ENCODE measurements at places on chromosomes 6 and 20. TPM values are rescaled to one million over a fixed set of nuclear protein-coding genes. Genes with fewer than 3 reads are reported as not detected.

GRCh38 chr20:25346349-25346748 is 44.3 kb downstream of the ABHD12 start:
- DNase-seq = no peak

- no peak for DNase-seq
Observed at GRCh38 chr6:142884214-142885035, 60.6 kb downstream of the HIVEP2 start.

GNAS-AS1 gene
- 0.36 TPM for total RNA-seq

EFCAB8 gene
- 0.71 TPM for total RNA-seq

CAP2 gene
- 53.6 TPM for total RNA-seq

DNA sequence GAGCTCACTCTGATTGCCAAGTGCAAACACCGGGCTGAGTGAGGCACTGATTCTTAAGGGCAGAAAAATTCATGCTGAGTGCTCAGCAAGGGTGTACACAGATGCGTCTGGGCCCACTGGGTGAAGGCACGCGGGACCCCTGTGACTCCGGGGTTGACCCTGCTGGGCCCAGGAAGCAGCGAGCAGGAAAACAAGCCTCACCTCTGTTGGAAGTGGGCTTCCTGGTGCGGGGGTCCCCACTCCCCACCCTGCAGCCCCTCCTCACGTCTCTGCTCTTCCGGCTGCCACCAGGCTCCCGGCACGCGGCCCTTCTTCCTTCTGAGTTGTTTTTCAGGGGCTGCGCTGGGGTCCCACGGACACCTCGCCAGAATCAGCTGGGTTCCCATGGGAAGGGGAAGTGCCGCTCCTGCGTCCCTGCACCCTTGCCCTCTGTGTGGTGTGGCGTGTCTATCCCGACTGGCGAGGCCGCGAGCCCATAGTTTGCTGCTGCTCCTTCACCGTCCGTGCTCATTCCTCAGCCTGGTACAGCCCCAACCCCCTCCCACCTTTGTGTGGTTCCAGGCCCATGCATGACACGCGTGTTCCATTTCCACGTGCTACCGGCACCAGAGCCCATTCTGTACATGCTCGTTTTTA is 80.6 kb upstream of the BHLHE23 start:
- DNase-seq = peak; percentile 40

UBE2C gene
- 3.3 TPM for total RNA-seq

SNX9 gene
- 68.1 TPM for total RNA-seq

DNA sequence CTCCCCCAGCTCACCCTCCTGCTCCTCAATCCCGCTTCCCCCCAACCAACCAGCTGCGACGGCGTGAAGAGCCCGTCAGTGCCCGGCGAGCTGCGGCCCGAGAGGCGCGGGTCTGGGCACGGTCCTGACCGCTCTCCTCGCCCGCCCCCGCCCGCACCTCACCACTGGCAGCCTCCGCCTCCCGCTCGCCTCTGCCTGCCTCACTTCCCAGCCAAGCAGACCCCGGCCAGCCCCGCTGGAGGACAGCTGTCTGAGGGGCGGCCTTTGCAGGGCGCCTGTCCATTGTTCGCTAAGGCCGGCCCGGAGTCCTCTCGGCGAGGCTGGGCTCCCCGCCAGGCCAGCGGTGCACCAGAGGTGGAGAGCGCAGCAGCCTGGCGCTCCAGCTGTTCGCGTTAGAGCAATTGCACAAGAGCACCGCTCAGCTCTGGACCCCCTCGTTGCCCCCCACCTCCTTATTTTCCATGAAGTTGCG is 1.3 kb downstream of the SOBP start:
- peak; percentile 91 for DNase-seq

- no peak for DNase-seq
Observed at GRCh38 chr6:75752365-75752764, 3.3 kb downstream of the MYO6 start.

DNA sequence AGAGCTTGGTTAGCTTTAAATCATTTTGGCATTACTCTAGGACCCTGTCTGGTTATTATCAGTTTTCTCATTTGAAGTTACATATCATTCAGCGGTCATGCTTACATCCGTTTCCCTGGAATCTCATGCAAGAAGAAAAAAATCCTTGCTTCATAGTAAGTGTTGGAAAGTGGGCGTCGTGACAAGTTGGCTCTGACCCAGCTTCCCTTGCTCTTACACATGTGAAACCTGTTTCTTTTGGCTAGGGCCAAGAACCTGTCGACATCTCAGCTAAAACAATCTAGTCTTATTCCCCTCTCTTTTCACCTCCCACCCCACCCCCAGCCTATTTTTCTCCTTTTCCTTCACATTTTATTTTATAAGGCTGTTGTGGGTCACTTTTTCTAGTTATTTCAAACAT is 45.5 kb downstream of the ANKS1A start:
- peak; percentile 95 for DNase-seq

HLA-DQA2 gene
- not detected for total RNA-seq

DNA sequence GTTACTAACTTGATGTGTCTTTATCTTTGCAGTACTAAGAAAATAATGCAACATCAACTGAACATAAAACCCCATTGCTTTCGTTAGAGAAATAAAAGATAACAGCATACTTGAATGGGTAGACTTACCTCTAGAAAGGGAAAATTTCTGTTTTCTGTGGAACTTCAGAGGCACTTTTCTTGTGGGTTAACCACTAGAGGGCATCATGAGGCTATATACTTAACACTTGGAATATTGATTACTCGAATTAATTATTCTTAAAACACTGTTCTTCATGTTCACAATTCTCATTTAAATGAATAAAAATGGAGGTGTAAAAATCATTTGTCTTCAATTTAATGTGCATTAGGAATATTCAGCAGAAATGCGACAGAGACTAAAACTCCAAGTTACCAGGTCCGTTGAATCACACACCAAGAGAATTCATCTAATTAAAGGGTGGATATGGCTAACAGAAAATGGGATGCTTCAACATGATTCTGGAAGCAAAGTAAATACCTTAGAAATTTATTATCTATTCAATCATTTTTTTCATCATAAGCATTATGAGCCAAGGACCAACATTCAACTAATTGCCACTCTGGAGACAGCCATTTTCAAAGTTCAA is 330.8 kb upstream of the PREP start:
- no peak for DNase-seq

RIMS1 gene
- total RNA-seq = 2.1 TPM

DNA sequence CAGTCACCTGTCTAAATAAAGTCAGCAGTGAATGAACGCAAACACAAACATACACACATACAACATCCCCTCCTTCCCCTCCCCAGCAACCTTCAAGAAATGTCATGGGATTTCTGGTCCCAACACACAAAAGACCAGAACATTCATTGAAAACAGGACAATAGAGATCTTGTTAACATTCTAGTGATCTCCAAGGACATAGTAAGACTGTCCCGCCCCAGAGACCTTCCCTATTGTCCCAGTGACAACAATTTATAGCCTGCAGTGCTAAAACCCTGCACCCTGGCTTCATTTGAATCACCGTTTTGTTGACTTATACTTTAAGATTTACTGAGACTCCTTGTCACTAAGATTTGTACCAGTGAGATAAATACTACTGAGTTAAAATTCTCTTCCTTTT is 143.9 kb upstream of the NOX3 start:
- no peak for DNase-seq

GRCh38 chr6:79713701-79714322 is 82.7 kb downstream of the SH3BGRL2 start:
- no peak for DNase-seq

DNA sequence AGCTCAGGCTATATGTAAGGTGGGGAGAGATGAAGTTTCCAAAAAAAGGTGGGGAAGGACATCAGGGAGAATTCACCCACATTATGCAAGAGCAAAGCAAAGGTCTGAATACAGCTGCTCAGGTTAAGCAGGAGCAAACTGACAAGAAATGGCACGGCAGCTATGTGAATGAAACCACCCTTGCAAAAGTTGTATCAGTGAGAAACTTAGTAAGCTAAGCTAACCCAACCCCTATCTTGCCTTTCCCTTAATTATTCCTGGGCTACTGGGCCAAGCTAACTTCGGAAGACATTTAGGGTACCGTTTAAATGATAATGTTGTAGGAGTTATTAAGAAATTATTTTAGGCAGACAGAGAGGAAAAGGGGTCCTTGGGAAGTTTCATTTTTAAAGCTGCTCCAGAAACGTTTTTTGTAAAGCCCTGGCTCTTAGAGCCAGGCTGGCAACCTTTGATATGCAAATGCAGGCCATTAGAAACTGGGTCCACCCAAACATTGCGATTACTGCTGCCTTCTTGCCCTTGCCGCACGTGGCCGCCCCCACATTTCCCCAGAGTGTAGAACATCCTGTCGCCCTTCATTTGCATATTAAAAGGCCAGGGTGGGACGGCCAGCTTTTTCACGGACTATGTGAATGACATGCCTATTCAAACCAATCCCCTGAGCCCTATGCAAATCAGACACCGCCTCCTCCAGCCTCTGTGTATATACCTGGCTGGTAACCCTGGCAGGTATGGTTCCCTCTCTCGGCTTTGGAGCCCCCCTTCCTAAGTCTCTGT is 60.5 kb upstream of the SAMD5 start:
- DNase-seq = no peak

TUBB1 gene
- total RNA-seq = 0.16 TPM

- DNase-seq = no peak
Observed at GRCh38 chr6:100617633-100618350, 153.1 kb upstream of the SIM1 start.

- no peak for DNase-seq
Observed at GRCh38 chr6:83849610-83850009, 3.5 kb upstream of the RIPPLY2 start.

DNA sequence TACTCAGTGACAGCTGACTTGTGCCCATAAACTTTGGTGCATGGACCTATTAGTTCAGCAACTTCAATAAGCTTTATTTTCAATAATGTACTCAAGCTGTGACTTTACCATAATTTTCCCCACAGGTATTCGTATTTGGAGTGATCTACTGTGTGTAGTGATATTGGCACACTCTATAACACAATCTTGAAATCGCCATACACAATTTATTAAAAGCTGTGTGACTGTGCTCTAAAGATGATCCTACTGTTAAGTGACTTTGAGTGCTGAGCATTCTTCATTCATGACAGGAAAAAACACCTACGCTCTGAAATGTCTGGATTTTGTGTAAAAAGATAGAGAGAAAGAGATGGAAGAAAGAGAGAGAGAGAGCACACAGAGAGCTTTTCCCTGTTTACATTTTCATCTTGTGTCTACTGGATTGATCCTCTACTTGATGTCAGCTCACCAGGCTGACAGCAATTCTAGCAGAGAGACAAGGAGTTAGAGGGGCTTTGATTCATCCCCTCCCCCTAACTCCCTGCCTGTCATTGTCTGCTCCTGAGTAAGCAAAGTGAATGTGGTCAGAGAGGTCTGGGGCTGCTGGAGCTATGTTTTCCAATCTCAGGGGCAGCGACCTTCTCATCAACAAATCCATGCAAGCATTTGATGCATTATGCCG is 538.7 kb upstream of the POU3F2 start:
- no peak for DNase-seq

STK38 gene
- 36.0 TPM for total RNA-seq

DNA sequence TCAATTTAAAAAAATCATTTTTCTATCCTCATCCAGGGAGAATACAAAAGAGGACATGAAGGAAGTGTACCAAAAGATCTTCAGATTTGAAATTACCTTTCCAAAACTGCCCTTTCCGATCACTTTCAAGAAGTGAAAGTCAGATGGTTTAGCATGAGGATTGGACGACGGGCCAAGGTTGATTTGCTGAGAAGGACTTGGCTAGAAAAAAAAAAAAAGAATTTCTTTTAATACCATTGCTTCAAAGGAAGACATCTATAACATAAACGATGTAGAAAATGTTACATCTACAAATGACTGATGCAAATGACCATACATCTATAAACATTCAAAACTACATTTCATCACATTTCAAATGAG is 120.9 kb upstream of the SLC2A12 start:
- DNase-seq = no peak

GRCh38 chr6:40160826-40161225 is 226.6 kb upstream of the MOCS1 start:
- DNase-seq = no peak

GRCh38 chr6:70563530-70563929 is 3.2 kb upstream of the SDHAF4 start:
- no peak for DNase-seq

DNA sequence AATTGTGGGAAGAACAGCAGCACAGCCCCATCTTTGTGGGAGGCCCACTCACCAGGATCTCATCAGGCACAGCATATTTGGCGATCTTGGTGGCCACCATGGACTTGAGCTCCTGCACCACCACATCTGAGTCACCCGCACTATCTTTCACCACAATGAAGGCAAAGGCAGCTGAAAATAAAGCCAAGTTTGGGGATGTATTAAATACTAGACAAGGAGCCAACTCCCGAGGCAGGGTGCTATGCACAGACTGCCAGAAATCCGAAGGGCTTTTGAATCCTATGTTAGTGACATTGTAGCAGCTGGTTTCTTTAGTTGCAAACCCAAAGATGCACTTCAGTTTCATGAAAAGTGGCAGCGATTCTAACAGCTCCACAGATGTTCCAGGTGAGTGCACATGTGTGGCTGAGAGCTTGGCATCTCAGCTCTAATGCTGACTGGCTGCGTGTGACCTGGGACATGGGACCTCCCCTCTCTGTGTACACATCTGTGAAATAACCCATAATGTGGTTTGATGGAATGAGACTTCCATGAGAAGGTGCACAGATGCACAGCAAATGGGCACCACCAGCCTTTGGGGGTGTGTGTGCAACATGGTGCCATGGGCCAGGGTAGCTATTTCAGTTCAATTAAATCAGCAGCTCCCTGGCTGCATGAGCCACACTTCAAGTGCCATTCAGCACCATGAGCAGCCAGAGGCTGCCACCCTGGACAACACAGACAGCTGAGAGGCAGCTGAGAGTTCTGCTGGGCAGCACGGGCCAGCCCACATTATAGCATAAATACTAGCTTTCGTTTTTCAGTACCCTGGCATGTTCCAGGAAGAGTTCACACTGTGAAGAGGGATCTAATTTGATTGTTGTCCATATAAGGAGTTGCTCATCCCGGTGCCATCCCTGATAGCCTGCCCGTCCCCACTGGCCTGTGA is 16.9 kb upstream of the APMAP start:
- DNase-seq = peak; percentile 60

GRCh38 chr6:54646069-54646950 is 200.3 kb upstream of the FAM83B start:
- no peak for DNase-seq

DNA sequence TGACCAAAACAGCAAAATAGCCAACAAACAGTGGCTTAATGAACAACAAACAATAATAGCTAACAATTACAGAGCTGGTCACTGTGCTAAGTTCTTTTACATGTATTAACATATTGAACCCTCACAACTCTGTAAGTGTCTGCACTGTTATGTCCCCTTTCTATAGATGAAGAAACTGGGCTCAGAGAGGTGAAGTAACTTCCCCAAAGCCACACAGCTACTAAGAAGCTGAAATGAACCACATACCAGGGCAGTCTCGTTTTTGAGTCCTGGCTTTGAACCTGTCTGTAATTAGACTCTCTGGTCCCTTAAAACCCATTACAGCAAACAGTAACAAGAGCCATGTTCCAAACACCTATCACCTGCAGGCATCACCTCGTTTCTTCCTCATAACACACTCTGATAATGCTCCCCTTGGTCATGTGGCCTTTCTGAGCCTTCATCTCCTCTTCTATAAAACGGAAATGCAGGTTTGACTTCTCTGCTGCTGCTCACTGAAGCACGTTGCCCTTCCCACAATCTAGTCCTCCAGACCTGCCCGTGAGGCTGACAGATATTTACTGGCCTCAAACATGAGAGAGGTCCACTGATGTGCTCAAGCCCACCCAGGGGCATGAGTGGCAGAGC is 23.3 kb downstream of the KCNK15 start:
- no peak for DNase-seq

- peak; percentile 90 for DNase-seq
Observed at GRCh38 chr20:31485450-31486339, 10.6 kb downstream of the REM1 start.

- no peak for DNase-seq
Observed at GRCh38 chr6:79525272-79526100, 11.7 kb downstream of the LCA5 start.

Measured in sigmoid colon (tissue), 7 donors.